Activated T-helper 1 cell treated with Interleukin-2 at 50 U/mL for 16 hours (primary cell): ENCODE measurements at places on chromosomes 3 and 15.

GRCh38 chr3:156071031-156071430, 49.3 kb upstream of the KCNAB1 start:
- no peak for DNase-seq

GRCh38 chr15:39909007-39909406, 11.1 kb downstream of the GPR176 start:
- no peak for DNase-seq

- no peak for DNase-seq
Observed at GRCh38 chr3:188589071-188589470, 435.1 kb downstream of the LPP start.

- DNase-seq, result no peak
Observed at GRCh38 chr3:41579861-41580260, 380.6 kb downstream of the CTNNB1 start.

DNA sequence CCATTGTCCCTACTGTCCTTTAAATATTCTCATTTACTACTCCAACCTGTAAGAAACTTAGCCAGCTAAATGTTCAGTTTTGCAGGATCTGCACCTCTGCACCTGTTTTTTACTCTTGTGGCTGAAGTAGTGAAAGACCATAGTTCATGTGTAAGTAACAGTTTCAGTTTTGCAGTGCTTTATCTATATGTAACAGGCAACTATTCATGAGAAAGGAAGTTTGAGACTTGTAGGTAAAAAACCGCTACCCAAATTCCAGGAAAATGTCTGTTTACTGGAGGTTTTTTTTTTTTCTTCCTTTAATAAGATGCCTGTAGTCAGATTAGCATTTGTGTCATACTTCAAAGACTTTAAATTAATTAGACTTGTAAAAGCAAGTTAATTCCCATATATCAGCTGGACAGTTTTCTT, 25.4 kb upstream of the MBNL1 start:
- no peak for DNase-seq

- no peak for DNase-seq
Observed at GRCh38 chr15:50149090-50149489, 30.1 kb upstream of the ATP8B4 start.

GRCh38 chr15:73691396-73691795, 7.2 kb downstream of the CD276 start:
- no peak for DNase-seq

DNA sequence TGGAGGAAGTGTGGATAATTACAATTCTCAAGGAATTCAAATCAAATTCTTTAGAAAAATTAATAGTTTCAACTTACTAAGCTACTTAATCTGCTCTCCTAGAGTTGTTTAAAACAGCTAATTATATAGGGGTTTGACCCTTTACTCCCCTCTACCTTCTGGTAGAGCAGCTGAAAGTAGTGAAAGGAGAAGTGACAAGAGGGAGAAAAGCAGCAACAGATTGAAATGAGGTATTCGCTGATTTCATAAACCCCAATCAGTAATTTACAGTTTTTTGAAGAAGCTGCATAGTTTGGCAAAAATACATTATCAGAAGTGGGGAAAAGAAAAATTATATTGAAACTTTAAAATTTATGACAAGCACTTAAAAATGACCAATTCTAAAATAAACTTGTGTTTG, 52.8 kb downstream of the ZMAT3 start:
- no peak for DNase-seq

DNA sequence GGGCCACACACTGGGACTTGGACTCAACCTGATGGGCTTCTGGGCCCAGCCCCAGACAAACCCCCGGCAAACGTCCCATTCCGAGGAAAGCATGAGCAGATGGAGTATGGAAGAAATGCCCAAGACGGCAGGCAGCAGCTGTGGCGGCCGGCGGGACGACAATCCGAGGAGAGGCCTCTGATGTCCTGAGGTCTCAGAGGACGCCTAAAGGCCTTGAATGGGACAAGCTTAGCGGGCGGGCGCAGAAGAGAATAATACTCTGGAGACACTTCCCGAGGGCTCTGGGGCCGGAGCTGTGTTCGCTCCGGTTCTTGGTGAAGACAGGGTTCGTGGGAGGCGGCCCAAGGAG, 482 bp upstream of the OGG1 start:
- no peak for DNase-seq

DNA sequence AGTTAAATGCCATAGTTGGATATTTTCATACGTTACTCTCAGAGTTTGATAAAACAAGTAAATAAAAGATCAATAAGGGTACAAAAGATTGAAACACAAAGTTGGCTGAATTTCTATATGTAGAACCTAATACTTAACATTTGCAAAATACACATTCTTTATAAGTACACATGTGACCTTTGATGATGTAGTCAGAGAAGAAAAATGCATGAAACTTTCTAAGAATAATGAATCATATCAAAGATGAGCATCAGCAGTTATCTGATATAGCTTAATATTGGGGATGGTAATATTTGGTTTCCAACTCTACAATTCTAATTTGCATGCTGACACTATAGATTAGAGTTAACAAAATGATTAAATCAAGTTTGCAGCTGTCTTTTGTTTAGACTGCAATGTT, 188.0 kb upstream of the TGFBR2 start:
- no peak for DNase-seq

DNA sequence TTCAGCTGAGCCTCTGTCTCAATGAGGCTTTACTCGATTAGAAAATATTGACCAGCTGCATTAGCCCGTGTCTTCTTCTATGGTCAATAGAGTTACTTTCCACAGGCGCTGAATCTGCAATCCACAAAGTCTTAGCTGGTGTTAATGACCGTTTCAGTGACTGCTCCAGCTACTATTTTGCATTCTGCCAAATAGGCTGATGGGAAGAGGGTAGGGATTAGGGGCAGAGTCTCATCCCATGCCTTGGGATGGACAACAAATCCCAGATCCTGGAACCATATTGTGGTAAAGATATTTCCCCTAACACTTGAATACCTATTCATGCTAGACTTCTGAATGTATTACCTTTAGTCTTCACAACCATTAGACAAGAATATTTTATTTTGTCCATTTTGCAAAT, 29.5 kb upstream of the MAGI1 start:
- no peak for DNase-seq

GRCh38 chr15:90585863-90586262, 56.1 kb downstream of the CRTC3 start:
- DNase-seq, result no peak

GRCh38 chr3:112133626-112134334, 732 bp upstream of the GCSAM start:
- no peak for DNase-seq

DNA sequence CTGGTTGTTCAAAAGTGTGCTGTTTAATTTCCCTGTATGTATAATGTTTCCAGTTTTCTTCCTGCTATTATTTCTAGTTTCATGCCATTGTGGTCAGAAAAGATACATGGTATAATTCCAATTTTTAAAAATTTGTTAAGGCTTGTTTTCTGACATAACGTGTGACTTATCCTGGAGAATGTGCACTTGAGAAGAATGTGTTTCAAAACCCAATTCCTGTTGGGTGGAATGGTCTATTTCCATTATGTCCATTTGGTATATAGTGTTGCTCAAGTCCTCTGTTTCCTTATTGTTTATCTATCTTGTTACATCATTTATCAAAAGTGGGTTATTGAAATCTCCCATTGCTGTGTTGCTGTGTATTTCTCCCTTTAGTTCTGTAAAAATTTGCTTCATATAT, 215.4 kb downstream of the GREM1 start:
- DNase-seq, result no peak

DNA sequence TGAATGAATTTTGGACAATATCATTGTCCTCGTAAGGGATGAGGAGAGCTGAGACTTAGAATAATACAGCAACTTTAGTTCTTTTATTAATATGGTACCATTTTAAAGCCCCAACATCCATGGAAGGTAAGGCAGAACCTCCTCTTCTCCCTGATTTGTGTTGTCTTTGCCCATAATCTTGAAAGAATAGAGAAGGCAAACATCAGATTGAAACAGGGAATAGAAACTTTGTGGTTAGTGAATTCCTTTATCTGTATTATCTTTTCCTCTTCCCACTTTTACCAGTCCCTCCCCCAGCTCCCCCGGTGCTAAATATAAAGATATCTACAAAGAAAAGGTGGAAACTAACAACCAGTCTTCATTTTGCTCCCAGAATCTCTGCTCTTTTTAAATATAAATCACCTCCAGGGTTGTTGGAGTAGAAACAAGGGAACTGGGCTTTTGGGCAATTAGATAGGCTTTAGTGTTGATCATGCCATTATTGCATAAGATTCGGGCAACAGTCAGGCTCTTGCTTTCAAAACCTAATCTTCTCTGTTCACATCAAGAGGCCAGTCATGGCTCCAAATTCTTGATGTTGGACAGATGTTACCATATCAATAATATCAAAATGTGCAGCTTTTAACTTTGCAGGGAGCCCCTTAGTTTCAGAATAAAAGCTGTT, 32.5 kb downstream of the ITPR1 start:
- no peak for DNase-seq

GRCh38 chr3:27714692-27715453, 7.2 kb downstream of the EOMES start:
- DNase-seq, result no peak

GRCh38 chr3:186057594-186057993, 51.3 kb downstream of the ETV5 start:
- no peak for DNase-seq

DNA sequence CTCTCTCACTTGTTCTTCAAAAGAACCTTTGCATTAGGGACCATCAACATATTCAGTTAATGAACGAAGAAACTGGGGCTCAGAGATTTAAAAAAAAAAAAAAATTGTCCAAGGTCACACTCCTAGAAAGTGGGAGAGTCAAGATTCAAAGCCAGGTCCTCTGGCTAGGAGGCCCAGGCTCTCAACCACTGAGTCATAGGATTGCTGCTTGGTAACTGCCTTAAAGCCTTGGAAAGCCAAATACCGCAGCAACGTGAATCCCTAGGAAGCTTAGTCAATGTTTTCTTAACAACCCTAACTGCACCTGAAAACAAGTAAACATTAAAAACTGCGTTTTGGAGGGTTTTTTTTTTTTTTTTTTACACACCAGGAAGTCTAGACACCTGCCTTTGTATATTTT, 156.8 kb downstream of the WNT5A start:
- no peak for DNase-seq

DNA sequence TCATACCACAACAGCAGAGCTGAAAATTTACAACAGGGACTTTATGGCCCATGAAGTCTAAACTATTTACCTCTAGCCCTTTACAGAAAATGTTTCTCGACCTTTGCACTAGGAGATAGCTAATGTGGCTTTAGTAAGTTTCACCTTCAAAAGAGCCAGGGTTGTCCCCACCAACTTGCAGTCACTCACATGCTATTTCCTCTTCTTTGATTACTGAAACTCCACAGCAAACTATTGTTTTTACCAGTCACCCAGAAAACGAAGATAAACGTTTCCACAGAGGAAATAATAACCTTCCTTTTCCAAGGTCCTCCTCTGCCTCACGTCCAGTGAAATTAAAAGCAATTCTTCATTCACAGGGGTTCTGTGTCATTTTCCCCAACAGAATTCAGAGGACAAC, 48.2 kb downstream of the WWTR1 start:
- DNase-seq, result no peak

DNA sequence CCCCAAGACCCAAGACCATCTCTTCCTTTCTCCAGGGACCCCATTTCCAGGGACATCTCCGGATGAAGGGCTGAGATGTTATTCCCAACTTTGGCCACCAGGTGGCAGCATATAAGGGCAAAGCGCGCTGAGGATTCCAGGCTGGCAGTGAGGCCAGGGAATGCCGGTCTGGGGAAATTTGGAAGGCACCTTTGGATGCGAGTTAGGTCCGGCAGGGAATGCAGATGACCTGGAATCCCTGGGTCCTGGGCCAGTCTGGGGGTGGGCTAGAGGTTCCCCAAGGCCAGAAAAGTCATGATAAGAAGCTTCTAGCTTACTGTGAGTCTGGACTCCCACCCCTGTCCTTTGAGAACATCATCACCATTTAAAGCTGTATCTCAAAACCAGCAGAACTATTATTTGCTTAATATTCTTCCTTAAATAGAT, 1.6 kb upstream of the CHST13 start:
- peak; percentile 22 for DNase-seq

- DNase-seq, result no peak
Observed at GRCh38 chr15:85625856-85626255, 168.9 kb downstream of the KLHL25 start.

DNA sequence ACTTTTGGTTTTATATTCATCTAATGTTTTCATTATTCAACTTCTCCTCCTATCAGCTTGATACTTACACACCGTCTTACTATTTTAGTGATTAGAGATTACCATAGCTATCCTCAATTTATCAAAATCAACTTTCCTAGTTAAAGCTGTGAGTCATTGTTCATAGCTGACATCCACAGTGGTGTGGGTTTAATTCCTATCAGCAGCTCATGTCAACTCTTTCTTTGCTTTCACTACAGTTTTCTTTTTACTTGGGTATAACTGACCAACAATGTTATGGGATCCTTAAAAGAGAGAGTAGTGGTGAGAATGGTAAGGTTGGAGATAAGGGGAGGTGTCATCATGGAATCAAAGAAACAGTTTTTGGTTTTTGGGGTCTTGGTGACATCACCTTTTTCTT, 112.7 kb downstream of the NFKBIZ start:
- no peak for DNase-seq

- DNase-seq, result no peak
Observed at GRCh38 chr15:92625251-92625980, 30.2 kb downstream of the FAM174B start.

DNA sequence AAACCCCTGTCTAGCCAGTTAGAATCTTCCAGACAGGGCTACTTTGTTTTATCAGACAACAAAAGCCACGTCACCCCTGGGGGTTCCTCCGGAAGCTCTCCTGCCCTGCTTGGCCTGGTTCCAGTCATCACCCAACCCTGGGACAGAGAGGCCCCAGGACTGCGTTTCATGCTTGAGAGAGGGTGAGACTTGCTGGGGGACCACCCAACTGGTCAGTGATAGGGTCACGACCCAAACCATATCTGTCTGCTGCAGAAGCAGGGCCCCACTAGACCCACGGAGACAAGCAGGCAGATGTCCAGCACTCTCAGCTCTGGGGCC, 1.2 kb downstream of the NT5DC2 start:
- no peak for DNase-seq

DNA sequence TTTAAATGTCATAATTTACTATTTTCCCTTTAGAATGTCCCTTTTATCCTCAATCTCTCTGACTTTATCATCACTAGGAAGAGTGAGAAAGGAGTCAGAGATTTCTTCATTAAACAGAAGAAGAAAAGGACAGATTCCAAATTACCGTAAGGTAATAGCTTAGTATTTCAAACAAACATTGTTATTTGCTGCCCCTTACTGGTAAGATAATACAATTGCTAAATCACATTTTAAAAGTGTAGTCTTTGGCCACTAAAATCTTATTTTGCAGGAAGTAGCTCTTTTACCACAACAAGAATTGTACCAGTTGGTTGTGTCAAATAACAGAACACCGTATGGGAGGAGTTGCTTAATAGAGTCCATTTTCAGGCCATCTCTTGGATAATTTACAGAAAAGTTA, 53.7 kb downstream of the CGGBP1 start:
- no peak for DNase-seq

DNA sequence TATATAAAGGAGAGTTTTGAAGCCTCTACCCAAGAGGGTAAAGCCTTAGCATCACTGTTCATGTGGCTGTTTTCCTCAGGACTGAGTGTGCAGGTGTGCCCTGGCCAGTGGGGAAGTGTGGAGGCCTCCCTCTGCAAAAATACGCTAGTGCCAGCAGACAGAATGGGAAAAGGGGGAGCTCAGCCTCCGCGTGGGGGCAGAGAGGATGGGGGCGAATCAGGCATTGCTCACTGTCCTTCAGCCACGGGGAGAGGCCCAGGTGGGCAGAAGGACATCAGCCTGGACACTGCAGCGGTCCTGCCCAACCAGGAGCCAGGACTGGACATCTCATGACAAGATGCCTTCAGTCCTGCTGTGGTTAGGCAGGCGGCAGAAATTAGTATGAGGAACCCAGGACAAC, 10.1 kb downstream of the LTF start:
- DNase-seq, result no peak

GRCh38 chr3:195043607-195044339, 227.2 kb downstream of the XXYLT1 start:
- no peak for DNase-seq
